ENCODE measurements at places on chromosomes 16 and 17.

GRCh38 chr17:80743181-80743771 is 198.6 kb downstream of the RPTOR start:
- DNase-seq: peak; percentile 34

- DNase-seq: no peak
Measured at GRCh38 chr17:77869665-77870132, 88.8 kb upstream of the TNRC6C start.

- DNase-seq: peak; percentile 80
Measured at GRCh38 chr16:89722392-89723278, 1.3 kb downstream of the ZNF276 start.

- no peak for DNase-seq
Measured at GRCh38 chr16:46607529-46607928, 13.7 kb downstream of the SHCBP1 start.

DNA sequence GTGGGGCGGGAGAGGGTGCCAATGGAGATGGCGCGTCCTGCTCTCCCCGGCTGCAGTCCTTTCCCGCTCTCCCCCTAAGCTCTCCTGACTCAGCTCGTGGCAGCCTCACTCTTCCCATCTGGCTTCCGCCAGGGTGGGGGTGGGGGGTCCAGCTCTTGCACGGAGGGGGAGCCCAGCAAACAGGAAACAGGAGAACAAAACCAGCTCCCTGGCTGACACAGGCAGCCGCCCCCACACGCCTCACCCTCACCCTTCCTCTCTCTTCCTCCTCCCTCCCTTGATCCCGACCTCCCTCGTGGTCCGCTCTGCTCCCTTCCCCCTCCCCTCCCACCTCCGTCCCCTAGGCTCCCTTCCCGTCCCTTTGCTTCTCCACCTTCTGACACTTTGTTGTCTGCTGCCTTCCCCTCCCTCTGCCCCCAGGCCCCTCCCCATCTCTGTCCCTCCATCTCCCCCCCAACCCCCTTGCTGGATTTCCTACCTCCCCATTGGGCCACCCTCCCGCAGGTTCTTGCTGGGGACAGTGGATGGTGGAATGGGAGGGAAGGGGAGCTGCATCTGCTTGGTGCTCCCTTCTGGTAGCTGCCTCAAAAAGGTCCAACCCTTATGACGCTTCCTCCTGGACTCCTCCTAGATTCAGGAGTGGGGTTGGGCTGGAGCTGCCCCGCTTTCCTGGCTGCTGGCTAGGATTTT is 23.7 kb downstream of the ARHGAP23 start:
- DNase-seq: no peak

- DNase-seq: no peak
Measured at GRCh38 chr16:81696961-81697615, 82.0 kb upstream of the PLCG2 start.

DNA sequence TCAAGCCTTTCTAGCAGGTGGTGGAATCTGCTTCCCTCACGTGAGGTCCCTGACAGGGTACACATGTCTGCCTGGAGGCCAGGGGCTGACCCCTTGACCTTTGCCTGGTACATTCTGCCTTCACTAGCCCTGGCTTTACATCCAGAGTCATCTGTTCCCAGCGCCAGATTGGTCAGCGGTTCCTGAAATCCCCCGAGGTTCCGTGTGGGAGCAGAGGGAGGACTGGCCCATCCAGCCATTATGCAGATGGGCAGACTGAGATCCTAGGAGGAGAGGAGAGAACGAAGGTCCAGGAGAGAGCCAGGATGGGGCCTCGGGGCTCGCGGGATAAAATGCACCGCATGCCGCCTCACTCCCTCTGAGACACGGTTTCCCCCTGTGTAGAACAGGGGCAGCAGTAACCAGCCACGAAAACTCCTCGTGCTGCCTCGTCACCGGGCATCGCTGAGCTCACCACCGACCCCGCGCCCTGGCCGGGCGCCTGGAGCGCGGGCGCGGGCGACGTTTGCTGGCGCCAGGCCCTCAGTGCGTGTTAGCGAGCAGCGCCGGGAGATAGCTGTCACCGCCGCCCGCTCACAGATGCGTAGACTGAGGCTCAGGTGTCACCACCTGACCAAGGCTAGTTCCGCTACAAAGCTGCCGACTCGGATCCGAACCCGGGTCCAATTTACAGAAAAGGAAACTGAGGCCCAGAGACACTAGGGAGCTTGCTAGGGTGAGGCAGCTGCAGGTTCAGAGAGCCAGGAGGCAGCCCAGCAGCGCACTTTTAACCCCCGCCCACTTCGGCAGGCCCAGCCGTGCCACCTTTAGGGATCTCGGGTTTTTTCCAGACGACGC is 811 bp upstream of the MAP2K3 start:
- DNase-seq: no peak

GRCh38 chr16:88471575-88471974 is 18.5 kb downstream of the ZFPM1 start:
- DNase-seq: no peak

- no peak for DNase-seq
Measured at GRCh38 chr16:79328402-79329165, 272.0 kb downstream of the MAF start.

GRCh38 chr16:53048139-53048915 is 4.4 kb downstream of the CHD9NB start:
- no peak for DNase-seq

DNA sequence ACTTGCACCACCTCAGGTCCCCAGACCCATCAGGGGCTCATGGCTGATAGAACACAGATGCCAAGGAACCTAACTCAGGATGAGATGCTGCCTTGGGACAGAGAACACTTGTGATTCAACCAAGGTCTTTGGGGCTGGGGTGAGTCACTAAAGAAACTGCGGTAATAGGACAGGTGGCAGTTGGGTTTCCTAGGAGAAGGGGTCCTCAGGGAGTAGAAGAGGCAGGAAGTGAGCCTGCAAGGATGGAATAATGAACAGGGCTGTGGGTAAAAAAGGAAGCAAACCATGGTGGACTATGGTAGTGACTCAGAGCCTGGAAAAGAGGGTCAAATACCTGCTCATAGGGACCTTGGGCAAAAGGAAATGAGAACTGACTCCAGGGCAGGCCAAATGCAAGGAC is 6.5 kb upstream of the PNPO start:
- no peak for DNase-seq

DNA sequence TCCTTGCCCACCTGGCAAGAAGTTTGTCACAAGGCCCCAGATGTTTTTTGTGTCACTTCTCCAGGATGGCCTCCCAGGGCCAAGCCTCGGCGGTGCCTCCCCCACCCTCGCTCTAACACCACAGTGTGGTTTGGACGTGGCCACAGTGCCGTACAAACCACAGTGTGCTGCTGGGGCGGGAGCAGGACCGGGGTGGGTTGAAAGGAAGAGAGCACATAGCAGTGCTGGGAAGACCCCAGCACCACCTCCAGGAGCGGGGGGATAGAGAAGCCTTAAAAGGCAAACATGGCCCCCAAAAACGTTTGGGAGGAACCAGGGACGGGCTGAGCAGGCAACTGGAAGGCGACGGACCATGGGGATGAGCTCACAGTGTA is 5.0 kb upstream of the BCL6B start:
- no peak for DNase-seq

GRCh38 chr17:17723354-17724261 is 42.4 kb downstream of the RAI1 start:
- no peak for DNase-seq

- no peak for DNase-seq
Measured at GRCh38 chr17:3002538-3003295, 60.7 kb downstream of the OR1D5 start.

GRCh38 chr17:14135906-14136590 is 66.7 kb downstream of the COX10 start:
- no peak for DNase-seq

- DNase-seq: no peak
Measured at GRCh38 chr17:61352408-61352770, 47.3 kb upstream of the TBX2 start.

GRCh38 chr16:21156767-21157467 is 1.6 kb upstream of the LDAF1 start:
- DNase-seq: no peak

GRCh38 chr16:84810518-84811273 is 9.1 kb upstream of the CRISPLD2 start:
- peak; percentile 25 for DNase-seq

- DNase-seq: no peak
Measured at GRCh38 chr17:3727041-3727440, 3.3 kb downstream of the HASPIN start.

DNA sequence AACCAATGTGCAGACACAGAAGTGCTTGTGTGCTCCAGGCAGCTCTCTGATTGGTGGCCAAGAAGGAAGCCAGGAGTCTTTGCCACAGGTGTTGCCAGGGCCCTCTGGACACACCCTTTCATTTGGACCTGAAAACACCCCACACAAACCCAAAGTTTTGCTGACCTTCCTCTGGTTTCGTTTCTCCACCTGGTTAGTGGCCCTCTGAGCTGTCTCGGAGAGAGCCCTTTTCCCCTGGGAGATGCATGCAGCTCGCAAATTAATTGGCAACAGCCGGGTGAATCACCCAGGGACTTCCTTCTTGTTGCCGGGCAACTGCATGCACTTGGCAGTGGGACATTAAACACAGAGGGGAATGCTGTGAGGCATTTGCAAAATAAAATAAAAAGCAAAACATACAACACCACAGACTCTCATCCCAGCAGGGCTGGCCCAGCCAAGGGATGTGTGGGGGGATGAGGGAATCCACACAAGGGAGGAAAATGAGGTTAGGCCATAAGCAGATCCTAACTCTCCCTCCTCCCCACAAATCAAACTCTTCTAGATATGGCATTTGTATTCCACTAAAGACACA is 286.6 kb downstream of the SOX9 start:
- no peak for DNase-seq

DNA sequence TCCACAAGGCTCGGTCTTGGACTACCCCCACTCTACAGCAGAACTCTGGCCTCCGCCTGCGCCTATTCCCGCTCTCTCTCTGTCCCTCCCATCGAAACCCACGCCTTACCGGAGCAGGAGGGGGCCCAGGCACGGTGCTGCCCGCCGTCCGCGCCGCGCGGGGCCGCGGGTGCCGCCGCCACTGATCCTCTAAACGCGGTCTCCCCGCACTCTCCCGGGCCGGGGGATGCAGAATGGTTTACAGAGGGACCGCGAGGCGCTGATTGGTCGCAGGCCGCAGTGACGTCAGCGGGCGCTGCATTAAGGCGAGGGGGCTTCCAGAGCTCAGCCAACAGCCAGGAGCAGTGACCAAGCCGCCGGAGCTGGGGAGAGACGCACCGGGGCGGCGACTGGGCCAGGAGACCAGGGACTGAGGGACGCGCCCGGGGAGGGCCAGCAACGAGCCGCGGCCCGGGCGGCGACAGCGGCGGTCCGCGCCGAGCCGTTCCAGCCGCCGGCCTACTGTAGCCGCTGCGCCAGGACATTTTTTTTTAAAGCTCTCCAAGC is 747 bp upstream of the LHX1 start:
- no peak for DNase-seq

GRCh38 chr17:6530324-6530920 is 25.9 kb downstream of the PITPNM3 start:
- no peak for DNase-seq

- DNase-seq: no peak
Measured at GRCh38 chr17:3968886-3969524, 4.8 kb upstream of the ATP2A3 start.

GRCh38 chr17:57602896-57603295 is 142.2 kb downstream of the CCDC182 start:
- DNase-seq: no peak

DNA sequence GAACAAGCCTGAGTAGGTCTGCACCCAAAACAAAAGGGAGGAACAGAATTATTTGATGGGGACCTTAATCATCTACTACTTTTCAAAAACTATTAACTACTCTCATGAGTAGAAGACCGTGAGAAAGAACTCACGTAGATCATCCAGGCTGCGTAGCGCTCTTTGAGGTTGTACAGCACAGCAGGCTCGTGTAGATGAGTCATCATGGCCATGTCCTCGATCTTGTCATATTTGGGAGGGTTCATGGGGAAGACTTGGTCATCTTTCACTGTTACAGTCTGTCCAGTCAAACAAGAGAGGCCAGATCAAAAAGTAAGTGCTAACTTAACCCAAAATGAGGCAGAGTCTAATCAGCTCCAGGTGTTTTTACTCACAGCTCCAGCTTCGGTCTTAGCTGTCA is 2.3 kb downstream of the MYH1 start:
- no peak for DNase-seq

- DNase-seq: peak; percentile 59
Measured at GRCh38 chr17:58330997-58331814, 2.6 kb upstream of the TSPOAP1 start.

- DNase-seq: peak; percentile 21
Measured at GRCh38 chr17:4199818-4200402, 56.9 kb downstream of the CYB5D2 start.

DNA sequence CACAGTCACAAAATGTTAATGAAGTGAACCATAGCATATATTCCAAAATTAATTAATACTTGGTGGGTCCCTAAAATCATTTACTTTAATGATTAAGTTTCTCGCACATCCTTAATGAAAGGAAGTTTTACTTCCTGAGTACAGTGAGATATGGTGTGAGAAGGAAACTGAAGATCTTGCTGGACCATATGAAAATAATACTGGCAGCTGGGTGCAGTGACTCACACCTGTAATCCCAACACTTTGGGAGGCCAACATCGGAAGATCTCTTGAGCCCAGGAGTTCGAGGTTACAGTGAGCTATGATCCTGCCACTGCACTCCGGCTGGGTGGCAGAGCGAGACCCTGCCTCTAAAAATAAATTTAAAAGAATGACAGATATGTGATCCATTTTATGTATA is 62.5 kb downstream of the ABCA8 start:
- no peak for DNase-seq

- DNase-seq: peak; percentile 75
Measured at GRCh38 chr17:79991140-79991923, 44.3 kb downstream of the TBC1D16 start.

GRCh38 chr17:76568811-76569221 is 16.8 kb downstream of the ST6GALNAC2 start:
- no peak for DNase-seq

- DNase-seq: no peak
Measured at GRCh38 chr17:50118076-50118827, 11.7 kb downstream of the SAMD14 start.

DNA sequence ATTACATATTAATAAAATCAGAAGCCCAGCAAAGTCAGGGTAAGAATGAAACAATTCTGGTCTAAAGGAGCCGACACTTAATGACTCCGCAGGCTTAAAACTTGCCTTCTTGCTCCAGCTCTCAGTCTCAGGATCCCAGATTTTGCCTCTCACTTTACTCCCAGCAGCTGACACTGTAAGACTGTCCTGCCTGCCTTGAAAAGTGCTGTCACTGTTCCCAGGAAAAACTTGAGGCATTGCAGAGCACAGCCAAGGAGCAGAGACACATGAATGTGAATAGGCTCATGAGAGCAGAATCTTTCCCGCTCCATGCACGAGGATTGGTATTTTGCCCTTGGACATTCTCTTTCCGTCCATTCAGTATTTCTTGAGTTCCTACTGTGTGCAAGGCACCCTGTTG is 457.6 kb upstream of the ZFHX3 start:
- no peak for DNase-seq

GRCh38 chr16:85220964-85221731 is 108.9 kb upstream of the CIBAR2 start:
- DNase-seq: no peak

GRCh38 chr16:26464576-26465266 is 602.0 kb upstream of the C16orf82 start:
- DNase-seq: no peak

GRCh38 chr17:55057184-55057583 is 88.6 kb downstream of the STXBP4 start:
- no peak for DNase-seq

GRCh38 chr17:76333673-76334505 is 19.8 kb downstream of the PRPSAP1 start:
- DNase-seq: no peak
